CD4-positive, alpha-beta T cell treated with Interleukin-17A for 1 hour (primary cell): ENCODE measurements at places on chromosomes 1 and 21.

DNA sequence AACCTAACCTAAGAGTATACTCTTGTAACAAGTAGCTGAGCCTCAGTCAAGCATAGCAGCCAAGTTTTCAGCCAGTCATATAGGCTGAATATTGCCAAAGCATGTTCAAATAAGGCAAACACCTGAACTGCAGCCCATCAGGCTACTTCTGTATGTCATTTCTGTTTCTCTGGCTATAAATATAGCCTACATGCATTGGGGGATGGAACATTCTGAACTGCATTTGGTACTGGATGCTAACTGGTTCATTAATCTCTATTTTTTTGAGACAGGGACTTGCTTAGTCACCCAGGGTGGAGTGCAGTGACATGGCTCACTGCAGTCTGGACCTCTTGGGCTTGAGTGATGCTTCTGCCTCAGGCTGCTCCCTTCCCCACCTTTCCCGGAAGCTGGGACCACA is 37.3 kb downstream of the MAST2 start:
- no peak for DNase-seq

DNA sequence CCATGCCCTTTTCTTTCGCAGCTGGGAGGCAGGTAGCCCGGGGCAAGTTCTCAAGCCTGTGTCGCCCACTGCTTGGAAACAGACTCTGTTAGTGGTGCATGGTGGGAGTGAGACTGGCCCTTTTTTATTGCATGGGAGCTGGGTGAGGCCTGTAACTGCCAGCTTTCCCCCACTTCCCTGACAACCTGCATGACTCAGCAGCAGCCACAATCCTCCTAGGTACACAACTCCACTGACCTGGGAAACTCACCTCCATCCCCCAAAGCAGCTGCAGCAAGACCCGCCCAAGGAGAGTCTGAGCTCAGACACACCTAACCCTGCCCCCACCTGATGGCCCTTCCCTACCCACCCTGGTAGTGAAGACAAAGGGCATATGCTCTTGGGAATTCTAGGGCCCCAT is 25.8 kb downstream of the PIGP start:
- no peak for DNase-seq

DNA sequence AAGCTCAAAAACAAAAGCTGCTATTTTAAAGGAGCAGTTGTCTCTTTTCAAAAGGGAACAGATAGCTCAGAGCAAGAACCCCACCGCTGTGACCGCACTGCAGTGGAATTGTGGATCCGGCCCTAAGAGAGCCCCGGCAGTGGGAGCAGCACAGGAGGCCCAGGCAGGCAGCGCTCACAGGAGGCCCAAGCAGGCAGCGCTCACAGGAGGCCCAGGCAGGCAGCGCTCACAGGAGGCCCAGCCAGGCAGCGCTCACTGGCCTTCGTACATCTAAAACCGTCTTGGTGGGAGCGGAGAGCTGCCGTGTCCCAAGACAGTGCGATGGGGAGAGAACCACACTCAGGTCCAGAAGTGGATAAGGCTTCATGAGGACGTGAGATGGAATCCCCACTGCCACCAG is 4.0 kb downstream of the TFF3 start:
- no peak for DNase-seq

- no peak for DNase-seq
Measured at GRCh38 chr1:40479156-40479555, 2.1 kb downstream of the ZFP69 start.

- DNase-seq = no peak
Measured at GRCh38 chr1:224378855-224379631, 22.4 kb downstream of the CNIH4 start.

GRCh38 chr21:32648165-32648564 is 36.0 kb upstream of the CFAP298 start:
- DNase-seq = no peak

DNA sequence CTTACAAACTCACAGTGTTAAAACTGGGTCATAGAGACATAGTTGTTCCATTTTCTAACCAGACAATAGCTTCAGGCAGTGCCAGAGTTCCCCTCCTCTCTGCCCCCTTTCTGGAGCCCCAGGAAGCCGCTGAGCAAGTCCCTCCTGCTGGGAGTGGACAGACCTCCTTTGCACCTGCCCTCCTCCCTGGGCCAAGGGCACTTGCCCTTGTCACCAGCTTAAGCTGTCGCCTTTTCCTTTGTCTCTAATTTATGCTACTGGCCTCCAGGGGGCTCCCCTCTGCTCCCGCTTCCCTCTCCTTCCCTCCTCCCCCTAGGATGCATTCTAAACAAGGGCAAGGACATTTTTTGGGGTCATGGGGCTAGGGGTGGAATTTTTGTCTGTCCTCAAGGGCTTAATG is 182.4 kb downstream of the MIS18A start:
- DNase-seq = no peak

DNA sequence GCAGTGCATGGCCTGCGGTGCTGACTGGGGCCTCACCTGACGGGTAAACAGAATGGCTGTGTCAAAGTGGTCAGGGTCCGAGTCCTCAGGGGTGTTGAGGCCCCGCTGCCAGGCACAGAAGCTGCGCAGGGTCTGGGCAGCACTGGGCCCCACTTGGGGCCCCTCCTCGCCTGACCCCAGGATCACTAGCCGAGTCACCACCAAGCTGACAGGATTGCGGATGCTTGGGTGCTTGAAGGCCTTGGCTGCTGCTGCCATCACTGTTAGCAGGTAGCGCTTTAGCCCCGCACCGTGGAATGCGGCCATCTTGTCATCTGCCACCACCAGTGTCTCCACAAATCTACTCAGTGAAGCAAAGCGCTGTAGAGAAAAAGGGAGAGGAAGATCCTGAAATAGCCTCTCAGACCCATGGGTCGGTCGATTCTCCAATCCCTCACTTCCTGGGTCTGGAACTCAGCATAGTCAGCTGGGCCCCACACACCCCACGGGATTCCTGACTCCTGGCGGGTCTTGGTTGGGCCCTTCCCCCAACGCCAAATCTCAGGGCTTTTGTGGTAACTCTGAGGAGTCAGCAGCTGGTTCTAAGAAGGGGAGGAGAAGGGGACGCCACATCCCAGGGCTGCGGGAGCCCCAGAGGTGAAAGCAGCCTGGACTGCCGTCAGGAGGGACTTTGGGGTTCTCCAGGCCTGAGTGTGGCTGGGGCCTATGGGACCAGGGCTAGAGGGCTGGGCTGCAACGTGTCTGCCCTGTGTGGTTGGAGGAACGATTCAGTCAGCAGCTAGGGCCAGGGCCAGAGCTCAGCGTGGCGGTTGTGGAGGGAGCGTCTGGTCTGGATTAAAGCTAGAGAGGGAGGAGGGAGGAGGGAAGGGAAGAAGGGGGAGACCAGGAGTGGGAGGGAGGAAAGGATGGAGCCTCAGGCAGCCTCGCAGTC is 2.1 kb downstream of the ADAMTS4 start:
- no peak for DNase-seq

DNA sequence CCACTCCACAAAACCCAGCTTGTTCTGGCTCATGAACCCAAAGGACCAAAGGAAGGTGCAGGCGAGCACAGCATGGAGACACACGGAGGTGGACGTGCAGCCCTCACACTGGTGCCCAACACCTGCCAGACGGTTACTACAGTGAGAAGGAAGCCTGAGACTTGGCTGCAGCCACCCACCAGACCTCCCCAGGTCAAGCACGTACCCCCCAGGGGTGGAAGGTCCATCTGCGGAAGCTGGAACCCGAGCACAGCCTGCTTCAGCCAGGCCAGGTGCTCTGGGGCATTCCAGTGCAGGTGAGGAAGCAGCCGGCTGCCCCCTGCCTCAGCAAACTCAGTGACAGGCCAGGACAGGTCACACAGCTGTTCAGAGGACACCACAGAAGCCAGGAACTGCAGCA is 16.0 kb upstream of the LSS start:
- DNase-seq = no peak

DNA sequence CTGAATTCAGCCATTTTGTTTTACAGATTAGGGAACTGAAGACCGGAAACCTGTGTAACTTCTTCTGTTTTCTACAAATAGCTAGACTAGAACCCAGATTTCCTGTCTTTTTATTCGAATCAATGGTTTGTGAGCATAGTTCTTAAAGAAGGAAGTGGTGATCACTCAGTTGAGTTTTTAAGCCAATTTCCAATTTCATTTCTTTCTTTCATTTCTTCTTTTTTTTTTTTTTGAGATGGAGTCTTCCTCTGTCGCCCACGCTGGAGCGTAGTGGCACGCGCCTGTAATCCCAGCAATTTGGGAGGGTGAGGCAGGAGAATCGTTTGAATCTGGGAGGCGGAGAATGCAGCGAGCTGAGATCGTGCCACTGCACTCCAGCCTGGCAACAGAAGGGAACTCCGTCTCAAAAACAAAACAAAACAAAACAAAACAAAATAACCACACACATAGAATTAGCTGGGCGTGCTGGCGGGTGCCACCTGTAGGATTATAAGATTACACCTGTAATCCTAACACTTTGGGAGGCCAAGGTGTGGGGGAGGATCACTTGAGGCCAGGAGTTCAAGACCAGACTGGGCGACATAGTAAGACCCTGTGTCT is 3.0 kb upstream of the MDM4 start:
- peak; percentile 88 for DNase-seq

DNA sequence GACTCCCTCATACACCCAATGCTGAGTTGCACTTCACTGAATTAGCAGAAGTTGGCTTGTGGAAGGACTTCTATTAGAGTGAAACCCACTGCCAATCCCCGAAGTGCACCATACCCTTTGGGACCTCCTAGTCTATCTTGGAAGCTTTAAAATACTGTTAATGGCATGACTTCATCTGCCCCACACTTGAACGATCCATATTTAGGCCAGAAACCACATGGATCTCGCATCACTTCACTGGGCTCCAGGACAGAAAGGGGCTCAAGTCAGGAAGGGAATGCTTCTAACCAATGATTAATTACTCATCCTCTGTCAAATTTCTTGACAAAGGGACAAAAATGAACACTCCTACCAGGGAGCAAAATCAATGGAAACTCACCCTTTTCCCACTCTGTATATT is 69.1 kb downstream of the BCAR3 start:
- DNase-seq = no peak

- DNase-seq = no peak
Measured at GRCh38 chr1:229495782-229496181, 12.4 kb downstream of the NUP133 start.

- DNase-seq = no peak
Measured at GRCh38 chr1:165856606-165857005, 29.2 kb downstream of the UCK2 start.

DNA sequence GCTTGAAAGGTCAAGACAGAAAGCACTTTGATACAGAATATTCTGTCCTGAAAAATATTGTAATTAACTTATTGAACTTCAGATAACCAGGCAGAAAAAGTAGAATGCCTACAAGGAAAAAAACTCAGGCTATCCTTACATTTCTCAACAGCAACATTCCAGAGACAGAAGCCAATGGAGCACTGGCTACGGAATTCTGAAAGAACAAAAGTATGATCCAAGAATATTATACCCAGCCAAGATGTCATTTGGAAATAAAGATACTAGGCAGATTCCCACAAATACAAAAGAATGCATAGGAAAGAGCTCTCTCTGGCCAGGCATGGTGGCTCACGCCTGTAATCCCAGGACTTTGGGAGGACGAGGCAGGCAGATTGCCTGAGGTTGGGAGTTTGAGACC is 5.8 kb upstream of the PPT1 start:
- DNase-seq = no peak

DNA sequence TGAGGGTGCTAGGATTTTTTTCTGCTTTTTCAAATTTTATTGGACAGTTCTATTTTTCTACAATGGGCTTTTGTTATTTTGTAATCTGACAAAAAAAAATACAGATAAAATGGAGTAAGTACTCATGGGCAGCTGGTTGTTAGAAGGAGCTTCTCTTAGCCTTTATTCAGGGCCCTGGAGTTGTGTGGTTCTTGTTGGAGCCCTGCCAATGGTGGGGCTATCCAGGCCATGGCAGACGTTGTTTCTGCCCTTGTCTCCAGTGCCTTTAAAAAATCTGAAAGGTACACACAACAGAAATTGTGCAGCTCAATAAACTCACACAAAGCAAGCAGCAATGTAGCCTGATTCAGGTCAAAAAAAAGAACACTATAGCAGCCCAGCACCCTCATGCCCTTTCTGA is 153.5 kb upstream of the GALNT2 start:
- DNase-seq = no peak
